ENCODE measurements at places on chromosomes 6 and 20. TPM values are rescaled to one million over a fixed set of nuclear protein-coding genes. Genes with fewer than 3 reads are reported as not detected.

Gene IL17F
- not detected for polyA plus RNA-seq

Gene AKAP12
- not detected for polyA plus RNA-seq

Gene ZNF311
- polyA plus RNA-seq, result 0.13 TPM

Gene KIAA1755
- not detected for polyA plus RNA-seq

Gene C20orf204
- 0.89 TPM for polyA plus RNA-seq

Gene FOXF2
- polyA plus RNA-seq, result not detected

Gene GSTA2
- not detected for polyA plus RNA-seq

Gene BPIFB4
- not detected for polyA plus RNA-seq

Gene BMP5
- polyA plus RNA-seq, result not detected

Gene TREM1
- not detected for polyA plus RNA-seq

Gene KHDC1L
- not detected for polyA plus RNA-seq

Gene TINAG
- not detected for polyA plus RNA-seq

Gene FUT9
- not detected for polyA plus RNA-seq

Gene CCND3
- polyA plus RNA-seq, result 439 TPM

Gene SULF2
- 0.33 TPM for polyA plus RNA-seq

Gene EDN3
- polyA plus RNA-seq, result not detected

Gene MEI4
- polyA plus RNA-seq, result not detected

Gene CD24
- polyA plus RNA-seq, result not detected

Gene WFDC10B
- not detected for polyA plus RNA-seq

Gene EEF1A1
- 6,574 TPM for polyA plus RNA-seq

Gene PSORS1C1
- not detected for polyA plus RNA-seq

Gene COL10A1
- polyA plus RNA-seq, result not detected

Gene CRISP3
- polyA plus RNA-seq, result not detected

Gene ZNF334
- 0.14 TPM for polyA plus RNA-seq

Gene CNR1
- polyA plus RNA-seq, result not detected

Gene PPP1R10
- polyA plus RNA-seq, result 20.8 TPM

Gene PPP1R16B
- 16.5 TPM for polyA plus RNA-seq

Gene AGER
- polyA plus RNA-seq, result not detected

Gene PTPN1
- 28.9 TPM for polyA plus RNA-seq

Gene ADGRB3
- polyA plus RNA-seq, result not detected

Gene SERPINB6
- polyA plus RNA-seq, result 21.9 TPM

Gene C6orf132
- polyA plus RNA-seq, result 0.05 TPM

Gene SAMD3
- polyA plus RNA-seq, result 35.8 TPM

Gene TREML2
- 1.4 TPM for polyA plus RNA-seq

Gene ALDH5A1
- polyA plus RNA-seq, result 10.5 TPM

Gene GJA1
- not detected for polyA plus RNA-seq

Gene ASIP
- not detected for polyA plus RNA-seq

Gene VPS52
- 17.4 TPM for polyA plus RNA-seq

Gene PCK1
- not detected for polyA plus RNA-seq

Gene LAMA2
- polyA plus RNA-seq, result 0.15 TPM

Gene PROCR
- polyA plus RNA-seq, result 1.1 TPM

Gene RGS17
- not detected for polyA plus RNA-seq

Gene SPTLC3
- 0.13 TPM for polyA plus RNA-seq

Gene CCNC
- 48.6 TPM for polyA plus RNA-seq

Gene WASF1
- not detected for polyA plus RNA-seq

Gene ADGRF5
- polyA plus RNA-seq, result not detected

Data from CD4-positive, CD25-positive, alpha-beta regulatory T cell (primary cell).